Naive thymus-derived CD8-positive, alpha-beta T cell (primary cell): ENCODE measurements at places on chromosomes 2 and 18. TPM values are rescaled to one million over a fixed set of nuclear protein-coding genes. Genes with fewer than 3 reads are reported as not detected.

DNA sequence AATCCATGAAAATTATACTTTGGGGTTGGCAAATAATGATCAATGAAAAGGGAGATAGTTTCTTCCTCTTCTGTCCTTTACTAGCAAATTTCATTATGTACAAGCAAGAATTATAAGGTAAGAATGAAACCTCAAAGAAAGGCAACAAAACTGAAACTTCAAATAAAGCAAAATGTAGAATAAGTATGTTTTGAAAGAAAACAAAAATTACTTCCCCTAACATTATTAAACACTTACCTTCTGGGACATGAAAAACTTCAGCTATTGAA is 29.4 kb downstream of the THADA start:
- H3K4me3 ChIP-seq: no peak overlapping the region
- H3K4me1 ChIP-seq: no peaks in the 10 kb centered on the region
- DNase-seq: no peak

GRCh38 chr2:69393963-69394362 is 6.9 kb upstream of the GFPT1 start:
- no peaks in the 10 kb centered on the region for H3K27me3 ChIP-seq
- no peak overlapping the region for H3K27ac ChIP-seq
- H3K36me3 ChIP-seq: peaks cover 22% of the 10 kb centered on the region

Gene KIF5C
- 9.4 TPM for total RNA-seq

- H3K4me1 ChIP-seq: no peaks in the 10 kb centered on the region
- H3K27ac ChIP-seq: no peak overlapping the region
- H3K4me3 ChIP-seq: no peak overlapping the region
- H3K27me3 ChIP-seq: peaks cover 24% of the 10 kb centered on the region
- no peak for DNase-seq
Observed at GRCh38 chr2:41989501-41990180, 58.2 kb upstream of the PKDCC start.

DNA sequence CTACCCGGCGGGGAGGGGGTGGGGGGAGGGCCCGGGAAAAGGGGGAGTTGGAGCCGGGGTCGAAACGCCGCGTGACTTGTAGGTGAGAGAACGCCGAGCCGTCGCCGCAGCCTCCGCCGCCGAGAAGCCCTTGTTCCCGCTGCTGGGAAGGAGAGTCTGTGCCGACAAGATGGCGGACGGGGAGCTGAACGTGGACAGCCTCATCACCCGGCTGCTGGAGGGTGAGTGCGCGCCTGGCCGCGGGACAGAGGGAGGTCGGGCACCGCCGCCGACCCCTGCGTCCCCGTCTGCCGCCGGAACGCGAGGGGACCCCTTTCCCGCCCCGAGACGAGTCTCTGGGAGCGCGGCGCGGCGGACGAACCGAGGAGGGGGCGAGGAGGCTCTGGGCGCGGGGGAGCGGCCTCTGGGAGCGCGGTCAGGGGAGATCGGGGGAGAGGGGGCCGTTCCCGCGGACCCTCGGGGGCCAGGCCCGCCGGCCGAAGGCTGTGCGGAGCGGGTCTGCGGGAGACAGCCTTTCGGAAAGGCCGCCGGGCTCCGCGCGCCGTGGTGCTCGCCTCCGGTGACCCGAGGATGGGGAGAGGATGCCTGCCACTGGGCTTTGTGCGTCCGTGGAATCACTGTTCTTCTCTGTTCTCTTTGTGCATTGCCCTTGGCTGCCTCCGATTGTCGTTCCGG is 463 bp downstream of the PPP1CB start:
- no peaks in the 10 kb centered on the region for H3K36me3 ChIP-seq
- H3K4me1 ChIP-seq: peaks cover 71% of the 10 kb centered on the region
- peak overlapping the region; percentile 98 for H3K4me3 ChIP-seq
- no peak for DNase-seq
